ENCODE measurements at places on chromosomes 7 and 10.

DNA sequence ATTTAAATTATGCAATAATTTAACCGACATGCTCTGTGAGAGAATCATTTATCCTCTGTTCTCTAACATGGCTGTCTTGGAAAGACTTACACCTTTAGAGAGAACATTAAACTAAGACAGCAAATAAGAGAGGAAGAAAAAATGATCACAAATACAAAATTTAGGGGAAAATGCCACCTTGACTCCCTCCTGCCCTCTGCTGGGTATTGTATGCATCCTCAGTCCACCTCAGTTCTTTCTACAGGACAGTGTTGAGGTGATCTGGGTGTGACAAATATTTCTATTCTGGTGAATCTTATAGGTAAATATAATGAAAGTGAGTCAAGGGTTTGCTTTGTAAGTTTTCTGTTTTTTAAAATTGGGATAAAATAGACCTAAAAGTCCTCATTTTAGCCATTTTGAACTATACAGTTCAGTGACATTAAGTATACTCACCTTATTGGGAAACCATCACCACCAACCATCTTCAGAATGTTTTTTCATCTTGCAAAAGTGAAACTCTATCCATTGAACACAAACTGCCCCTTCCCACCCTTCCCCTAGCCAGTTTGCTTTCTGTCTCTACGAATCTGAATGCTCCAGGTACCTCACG, 61.5 kb upstream of the ELMO1 start:
- DNase-seq: no peak

- no peak for DNase-seq
Observed at GRCh38 chr7:12210179-12211053, 678 bp upstream of the TMEM106B start.

DNA sequence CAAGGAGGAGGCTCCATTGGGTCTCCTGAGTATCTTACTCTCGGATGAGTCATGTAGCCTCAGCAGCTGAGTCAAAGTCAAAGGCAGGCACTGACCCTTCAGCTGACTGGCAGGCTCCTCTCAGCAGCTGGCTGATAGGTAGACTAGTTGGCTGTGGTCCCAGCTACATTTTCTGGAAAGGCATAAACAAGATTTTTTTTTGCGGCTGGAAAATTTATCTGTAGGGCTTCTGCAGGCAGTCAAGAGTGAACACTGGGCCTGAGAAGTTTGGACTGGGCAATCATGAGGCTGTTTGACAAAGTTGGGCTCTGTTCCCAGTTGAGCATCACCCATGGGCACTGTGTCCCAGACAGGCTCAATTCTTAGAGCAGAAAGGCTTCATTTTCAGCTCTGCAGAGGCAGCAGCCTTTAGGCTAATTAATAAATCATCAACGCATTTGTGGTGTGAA, 796.2 kb downstream of the CCSER2 start:
- DNase-seq: no peak

DNA sequence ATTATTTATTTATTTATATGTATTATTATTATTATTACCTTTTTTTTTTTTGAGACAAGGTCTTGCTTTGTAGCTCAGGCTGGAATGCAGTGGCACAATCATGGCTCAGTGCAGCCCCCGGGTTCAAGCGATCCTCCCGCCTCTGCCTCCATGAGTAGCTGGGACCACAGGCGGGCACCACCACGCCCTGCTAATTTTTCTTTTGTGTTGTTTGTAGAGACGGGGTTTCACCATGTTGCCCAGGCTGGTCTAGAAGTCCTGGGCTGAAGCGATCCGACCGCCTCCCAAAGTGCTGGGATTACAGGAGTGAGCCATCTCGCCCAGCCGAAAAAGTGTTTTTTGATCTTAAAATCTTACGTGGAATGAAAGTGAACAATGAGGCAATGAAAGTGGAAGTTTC, 79.4 kb upstream of the C1GALT1 start:
- DNase-seq: no peak

DNA sequence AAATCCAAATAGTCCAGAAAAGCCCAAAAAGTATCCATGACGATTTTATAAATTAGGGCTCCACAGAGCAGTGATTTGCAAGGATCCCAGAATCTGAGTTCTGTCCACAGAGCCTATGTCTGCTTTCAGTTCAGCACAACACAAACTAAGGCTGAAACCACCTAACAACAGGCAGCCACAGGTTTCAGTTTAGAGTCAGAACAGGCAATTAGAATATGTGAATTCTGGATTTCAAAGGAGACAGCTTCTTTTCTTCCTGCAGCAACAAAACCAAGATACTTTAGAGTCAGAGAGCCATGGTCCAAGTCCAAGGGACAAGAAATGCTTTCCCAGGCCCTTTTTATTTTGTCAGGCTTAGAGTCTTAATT, 23.6 kb downstream of the IFIT3 start:
- DNase-seq: no peak

DNA sequence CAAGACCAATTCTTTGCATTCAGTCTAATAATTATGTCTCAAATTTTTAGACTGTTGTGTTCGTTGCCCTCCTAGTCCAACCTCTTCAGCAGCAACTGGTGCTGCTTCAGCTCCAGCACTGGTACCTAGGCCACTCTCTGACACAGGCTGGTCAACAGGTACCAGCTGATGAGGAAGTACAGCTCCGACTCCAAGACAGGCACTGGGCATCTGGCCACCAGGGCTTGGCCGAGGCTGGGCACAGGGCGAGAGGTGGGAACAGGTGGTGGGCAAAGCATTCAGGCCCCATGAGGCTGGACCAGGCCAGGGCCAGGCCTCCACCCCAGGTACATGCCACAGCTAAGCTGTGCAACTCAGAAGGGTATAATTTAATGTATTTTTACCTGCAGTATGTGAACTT, 151.5 kb upstream of the AGR3 start:
- DNase-seq: no peak

All from neural crest cell (in vitro differentiated cells).